ENCODE measurements at places on chromosomes 13 and 19. TPM values are rescaled to one million over a fixed set of nuclear protein-coding genes. Genes with fewer than 3 reads are reported as not detected.

DNA sequence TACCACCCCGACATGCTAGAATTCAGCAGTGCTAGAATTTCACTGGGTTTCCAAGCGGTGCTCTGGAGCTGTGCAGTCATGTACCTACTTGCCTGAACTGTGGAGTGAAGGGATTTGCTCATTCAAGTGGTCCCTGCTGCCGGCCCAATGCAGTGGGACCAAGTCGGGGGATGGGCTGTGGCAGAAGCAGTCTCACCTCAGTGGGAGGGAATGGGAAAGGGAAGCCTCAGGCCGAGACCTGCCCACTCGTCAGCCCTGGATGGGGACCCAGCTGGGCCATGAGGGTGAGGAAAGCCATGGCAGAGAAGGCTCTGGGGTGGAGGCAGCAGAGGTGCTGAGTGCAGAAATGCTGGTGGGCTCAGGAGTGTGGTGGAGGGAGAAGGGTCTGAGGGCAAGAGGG lies 14.9 kb downstream of the KLHL26 start:
- DNase-seq, result no peak

GRCh38 chr13:68232351-68233130 lies 1002.4 kb upstream of the PCDH9 start:
- no peak for DNase-seq

DNA sequence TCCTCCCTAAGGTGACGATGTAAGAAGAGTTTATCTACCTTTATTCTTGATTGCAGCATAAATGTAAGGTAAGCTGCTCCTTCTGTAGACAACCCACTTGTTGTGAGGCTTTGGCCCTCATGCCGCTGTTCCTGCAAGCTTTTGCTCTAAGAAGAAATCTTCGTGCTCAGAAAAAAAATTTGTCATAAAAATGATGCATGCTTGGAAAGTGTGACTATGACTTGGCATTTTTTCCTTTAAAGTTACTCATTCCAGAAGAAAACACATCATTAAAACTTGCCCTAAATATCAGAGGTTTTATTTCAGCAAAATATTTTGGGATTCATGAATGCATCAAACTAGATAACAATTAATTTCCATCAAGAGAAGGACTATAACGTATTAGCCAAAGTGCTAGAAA lies 39.8 kb downstream of the KCTD12 start:
- DNase-seq, result no peak

GRCh38 chr13:52851137-52851962 lies 2.9 kb upstream of the PCDH8 start:
- no peak for DNase-seq

- DNase-seq, result no peak
Measured at GRCh38 chr19:38369584-38369983, 4.8 kb upstream of the PSMD8 start.

DNA sequence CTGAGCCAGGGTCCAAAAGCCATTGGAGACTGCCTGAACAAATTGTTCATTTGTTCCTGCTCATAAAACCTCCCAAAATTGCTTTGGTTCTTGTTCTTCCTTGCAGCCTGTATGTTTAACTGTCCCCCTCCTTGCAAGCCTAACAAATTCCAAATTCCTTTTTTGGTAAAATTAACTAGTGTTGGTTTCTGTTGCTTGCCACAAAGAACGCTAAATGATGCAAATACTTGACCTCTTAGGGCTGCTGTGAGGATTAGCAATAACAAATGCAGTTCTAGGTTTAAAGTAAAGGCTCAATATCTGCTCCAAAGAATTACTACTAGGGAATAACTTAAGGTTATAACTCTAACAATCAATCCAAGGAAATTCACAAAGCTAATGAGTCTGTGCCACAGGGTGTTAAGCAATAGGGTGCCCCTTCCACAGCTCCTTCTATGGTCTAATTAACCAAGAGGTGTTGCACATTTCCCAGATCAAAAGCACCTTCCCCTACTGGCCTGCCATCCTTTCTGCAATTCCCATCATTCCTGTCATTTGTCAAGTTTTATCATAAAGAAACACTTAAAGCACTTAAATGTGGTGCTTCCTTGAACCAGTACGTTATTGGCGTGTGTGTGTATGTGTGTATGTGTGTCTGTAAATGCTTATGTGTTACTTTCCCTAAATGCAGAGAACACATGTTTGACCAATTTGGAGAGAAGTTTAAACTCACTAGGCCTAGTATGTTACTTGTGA lies 110.2 kb downstream of the RAP2A start:
- DNase-seq, result no peak

The LILRB5 gene
- not detected for total RNA-seq

The LGALS16 gene
- total RNA-seq, result not detected

The ZSWIM4 gene
- total RNA-seq, result 13.5 TPM

The CYP2F1 gene
- not detected for total RNA-seq

The IFT88 gene
- total RNA-seq, result 15.2 TPM

The ARGLU1 gene
- total RNA-seq, result 43.0 TPM

The GAPDHS gene
- not detected for total RNA-seq

The PGLYRP1 gene
- total RNA-seq, result not detected
